SW480 (cell line): ENCODE measurements at places on chromosomes 3 and 15.

GRCh38 chr3:90062016-90062415 lies 954.6 kb downstream of the EPHA3 start:
- no peak for DNase-seq

GRCh38 chr3:11062704-11063103 lies 70.2 kb downstream of the SLC6A1 start:
- no peak for DNase-seq

GRCh38 chr15:63559753-63560152 lies 37.4 kb upstream of the FBXL22 start:
- no peak for DNase-seq

DNA sequence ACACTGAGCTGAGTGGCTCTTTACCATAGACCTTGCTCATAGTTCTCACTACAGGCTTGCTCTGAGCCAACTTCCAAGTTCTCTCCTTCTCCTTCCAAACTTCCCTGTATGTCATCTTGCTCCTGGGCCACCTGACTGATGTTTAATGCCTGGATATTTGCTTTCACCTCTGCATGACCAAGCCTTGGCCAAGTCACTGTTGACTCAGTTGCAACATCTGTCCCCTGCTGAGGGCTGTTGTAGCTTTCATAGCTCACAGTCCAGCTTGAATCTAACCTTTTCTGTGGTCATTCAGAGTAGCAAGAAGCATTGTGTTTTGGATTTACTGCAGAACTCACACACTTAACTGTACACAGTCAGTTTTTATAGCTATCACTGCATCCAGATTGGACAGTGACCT lies 171.8 kb upstream of the ROPN1 start:
- DNase-seq: no peak

- no peak for DNase-seq
Observed at GRCh38 chr15:60899322-60899966, 329.7 kb downstream of the RORA start.

DNA sequence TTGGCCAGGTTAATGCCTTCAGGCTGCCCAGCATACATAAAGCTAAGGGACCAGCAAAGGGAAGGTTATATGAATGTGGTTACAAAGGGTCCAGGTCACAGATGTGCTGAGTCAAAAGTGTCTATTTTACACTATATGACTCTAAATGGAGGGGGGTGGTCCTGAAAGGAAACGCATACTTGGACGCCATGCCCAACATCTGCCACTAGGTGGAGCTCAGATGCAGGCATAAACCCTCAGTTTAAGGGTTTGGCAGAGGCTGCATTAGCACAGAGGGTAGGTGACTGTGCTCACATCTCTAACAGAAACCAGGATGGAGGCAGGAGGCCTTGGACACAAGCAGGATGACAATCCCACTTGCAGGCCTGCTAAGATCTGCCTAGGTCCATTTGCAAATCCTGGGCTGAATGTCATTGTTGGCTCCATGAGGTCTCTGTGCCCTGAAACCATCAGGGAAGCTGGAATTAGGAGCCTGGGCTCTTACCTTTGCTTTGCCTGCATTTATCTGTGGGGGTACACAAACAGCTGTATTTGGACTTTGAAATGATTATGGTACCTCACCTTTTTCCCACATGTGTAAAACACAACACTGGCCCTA lies 55.8 kb downstream of the ZNF621 start:
- peak; percentile 66 for DNase-seq

DNA sequence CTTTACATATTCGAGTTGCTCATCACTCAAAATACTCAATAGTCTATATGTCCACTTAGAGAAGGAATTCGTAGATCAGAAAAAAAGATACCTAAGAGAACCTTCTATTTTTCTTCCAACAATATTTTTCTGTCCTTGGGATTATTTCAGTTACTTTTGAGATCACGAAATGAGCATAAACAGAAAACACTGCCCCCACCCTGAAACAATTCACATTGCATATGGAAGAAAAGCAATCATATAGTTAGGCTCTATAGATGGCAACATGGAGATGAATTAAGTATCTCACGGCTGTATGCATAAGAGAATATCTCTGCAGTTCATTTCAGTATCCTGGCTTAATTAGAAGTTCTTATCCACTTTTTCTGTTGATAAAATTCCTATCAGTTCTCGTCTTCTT lies 391.1 kb downstream of the FGF12 start:
- DNase-seq: no peak

DNA sequence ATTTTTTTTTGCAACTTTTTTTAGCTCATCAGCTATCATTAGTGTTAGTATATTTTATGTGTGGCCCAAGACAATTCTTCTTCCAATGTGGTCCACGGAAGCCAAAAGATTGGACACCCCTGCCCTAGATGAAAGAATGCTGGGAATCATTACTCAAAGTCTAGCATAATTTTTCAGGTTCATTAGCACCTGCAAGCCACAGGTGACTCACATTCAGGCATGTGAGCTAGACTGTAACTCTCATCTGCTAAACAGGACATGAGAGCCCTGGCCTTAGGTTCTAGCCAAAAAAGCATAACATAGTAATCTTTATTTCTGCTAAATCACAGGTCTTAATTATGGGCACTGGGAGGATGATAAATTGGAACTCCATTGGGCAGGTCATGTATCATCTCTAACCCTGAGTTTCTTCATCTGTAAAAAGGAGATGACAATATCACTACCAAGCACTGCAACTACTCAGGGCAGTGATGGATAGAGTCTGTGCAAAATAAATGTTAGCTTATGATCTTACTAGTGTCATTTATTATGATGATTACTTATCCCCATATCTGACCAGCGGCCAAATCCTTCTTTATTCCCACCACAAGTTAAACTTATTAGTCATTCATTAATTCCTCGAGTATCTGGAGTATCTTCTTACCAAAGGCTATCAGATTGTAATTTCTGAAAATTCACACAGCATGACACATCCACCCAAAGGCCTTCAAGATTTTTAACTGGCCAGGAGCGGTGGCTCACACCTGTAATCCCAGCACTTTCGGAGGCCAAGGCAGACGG lies 125.0 kb downstream of the PLD1 start:
- DNase-seq: no peak

DNA sequence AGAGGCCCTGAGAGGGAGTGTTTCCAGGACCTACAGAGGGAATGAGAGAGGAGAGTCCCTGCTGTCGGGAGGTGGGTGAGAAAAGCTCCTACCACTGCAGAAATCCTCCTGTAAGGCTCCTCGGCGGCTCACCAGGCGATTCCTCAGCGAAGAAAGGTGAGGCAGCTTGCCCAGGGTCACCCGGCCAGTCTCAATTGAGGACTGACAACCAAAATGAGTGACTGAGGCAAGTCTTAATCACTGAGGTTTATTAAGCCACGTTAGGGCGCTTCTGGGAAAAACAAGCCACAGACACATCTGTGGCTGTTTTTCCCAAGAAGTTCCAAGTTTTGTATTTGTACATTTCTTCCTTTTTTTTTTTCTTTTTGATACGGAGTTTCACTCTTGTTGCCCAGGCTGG lies 48.5 kb downstream of the ZDHHC19 start:
- no peak for DNase-seq

DNA sequence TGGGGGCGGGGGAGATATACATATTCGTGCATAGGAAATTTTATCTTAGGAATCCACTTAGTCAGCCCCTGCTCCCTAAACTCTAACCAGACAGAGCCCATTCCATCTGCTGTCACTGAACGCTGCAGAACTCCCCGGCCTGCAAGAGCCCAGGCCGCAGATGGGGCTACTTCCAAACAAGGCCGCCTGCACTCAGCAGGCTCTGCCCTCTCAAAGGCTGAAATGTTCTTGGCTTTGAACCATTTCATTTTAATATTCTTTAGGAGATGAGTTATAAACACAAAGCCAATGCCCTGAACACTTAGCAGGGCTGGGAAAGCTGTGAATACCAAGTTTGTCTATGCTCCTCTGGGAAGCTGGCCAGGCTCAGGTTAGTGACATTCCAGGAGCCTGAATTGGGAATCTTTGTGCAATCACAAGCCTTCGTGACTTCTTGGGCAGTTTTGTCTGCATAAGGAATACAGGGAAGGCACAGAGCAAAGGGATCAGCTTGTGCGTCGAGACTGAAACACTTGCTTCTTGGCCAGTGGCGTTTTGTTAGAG lies 65.0 kb downstream of the SYNM start:
- no peak for DNase-seq

DNA sequence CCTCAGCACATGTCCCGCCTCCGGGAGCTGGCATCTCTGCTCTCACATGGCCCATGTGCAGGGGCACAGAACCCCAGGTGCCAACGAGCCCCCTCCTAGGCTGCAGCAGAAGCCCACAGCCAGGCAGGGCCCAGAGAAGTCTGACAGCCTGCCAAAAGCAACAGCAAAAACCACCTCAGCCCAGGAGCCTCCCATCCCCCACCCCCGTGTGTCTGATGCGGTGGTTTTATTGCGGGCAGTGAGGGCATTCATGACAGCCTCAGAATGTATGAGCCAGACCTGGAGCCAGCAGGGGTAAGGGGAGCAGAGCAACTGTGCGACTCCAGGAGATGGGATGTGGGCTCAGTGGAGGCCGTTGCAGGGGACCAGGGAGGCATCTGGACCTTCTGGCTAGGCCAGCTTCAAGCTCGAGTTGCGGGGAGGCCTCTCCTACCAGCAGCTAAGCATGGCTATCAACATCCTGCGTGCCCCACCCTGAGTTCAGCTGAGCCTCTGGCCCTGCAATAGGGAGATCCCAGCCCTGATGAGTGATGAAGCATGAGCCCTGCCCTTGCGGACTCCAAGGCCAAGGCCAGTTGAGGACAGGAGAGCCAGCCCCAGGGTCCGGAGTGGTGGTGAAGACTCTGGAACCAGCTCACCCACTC lies 52.5 kb downstream of the CYP11A1 start:
- DNase-seq: peak; percentile 80

DNA sequence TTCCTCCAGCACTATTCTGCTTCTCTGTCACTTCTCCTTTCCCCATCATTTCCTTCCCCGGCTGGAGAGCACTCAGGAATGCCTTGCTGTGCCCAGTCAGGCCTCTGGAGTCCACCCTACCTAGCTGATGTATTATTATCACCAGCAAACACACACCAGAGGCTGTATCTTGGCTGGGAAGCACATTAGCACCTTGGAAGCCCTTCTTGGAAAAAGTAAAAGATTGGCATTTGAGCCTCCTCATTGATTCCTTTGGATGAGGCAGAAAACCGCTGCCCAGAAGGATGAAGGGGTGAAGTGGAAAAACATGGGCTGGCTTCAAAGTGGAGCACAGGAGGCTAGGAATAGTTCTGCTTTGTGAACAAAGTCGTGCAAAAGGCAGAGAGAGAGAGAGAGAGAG lies 244.3 kb downstream of the RPLP1 start:
- no peak for DNase-seq

- no peak for DNase-seq
Observed at GRCh38 chr15:40598126-40598525, 4.1 kb downstream of the KNL1 start.

DNA sequence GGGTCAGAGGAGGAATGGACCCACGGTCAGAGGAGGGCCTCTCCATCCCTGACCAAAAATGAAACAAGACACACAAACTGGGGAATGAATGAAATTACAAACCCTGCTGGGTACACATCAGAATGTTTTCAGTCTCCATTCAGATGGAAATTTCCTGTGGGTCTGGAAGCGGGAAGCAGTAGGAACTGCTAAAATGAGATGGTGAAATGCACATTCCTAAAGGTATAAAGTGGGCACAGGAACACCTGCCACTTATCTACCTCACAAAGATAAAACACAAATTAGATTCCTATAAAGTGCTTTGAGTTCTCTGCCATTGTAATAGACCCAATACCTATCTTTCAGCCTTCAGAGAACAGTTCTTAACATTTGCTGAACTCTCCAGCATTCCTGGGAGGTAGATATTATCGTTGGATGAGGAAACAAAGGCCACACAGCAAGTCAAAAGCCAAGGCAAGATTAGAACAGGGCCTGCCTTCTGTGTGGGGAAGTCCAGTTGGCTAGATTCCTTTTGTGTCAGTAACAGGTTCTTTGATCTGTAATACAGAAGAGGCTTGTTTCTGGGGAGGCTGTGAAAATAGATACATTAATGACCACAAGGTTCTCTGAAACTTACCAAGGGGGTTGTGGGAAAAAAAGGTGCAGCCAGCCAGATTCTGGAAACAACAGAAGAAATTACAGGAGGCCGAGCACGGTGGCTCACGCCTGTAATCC lies 98.4 kb downstream of the IGF2BP2 start:
- peak; percentile 77 for DNase-seq

GRCh38 chr3:49217688-49218470 lies 46.5 kb downstream of the KLHDC8B start:
- DNase-seq: no peak

DNA sequence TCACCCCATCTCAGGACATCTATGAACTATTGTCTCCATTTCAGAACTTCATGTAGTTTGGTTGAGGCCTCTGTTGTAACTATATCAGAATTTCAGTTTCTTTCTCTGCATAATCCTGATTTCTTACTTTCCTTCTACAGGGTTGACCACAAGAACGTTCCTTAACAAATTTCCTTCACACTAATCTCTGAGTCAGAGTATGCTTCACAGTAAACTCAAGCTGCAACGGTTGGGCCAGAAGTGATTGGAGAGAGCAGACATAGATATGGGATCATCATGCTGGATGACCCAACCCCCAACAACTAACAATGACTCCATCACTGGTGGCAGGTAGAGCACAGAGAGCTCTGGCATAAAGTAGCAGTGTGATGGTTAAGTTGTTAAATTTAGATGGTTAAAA lies 128.8 kb upstream of the OSTN start:
- no peak for DNase-seq

DNA sequence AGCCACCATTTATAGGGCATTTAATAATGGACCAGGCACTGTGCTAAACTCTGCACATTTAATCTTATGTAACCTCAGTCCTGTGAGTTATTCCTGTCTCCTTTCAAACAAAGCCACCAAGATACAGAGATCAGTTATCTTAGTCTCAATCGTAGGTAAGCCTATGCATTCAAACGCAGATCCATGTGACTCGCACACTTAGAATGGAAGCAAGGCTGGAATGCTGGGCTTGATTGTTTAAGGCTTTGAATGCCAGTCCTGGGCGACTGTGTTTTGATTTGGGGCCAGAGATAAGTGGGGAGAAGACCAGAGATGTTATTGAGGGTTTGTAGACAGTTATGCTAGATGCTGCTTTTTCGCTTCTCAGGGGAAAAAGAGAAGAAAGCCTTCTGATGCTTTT lies 22.2 kb downstream of the MED12L start:
- no peak for DNase-seq

DNA sequence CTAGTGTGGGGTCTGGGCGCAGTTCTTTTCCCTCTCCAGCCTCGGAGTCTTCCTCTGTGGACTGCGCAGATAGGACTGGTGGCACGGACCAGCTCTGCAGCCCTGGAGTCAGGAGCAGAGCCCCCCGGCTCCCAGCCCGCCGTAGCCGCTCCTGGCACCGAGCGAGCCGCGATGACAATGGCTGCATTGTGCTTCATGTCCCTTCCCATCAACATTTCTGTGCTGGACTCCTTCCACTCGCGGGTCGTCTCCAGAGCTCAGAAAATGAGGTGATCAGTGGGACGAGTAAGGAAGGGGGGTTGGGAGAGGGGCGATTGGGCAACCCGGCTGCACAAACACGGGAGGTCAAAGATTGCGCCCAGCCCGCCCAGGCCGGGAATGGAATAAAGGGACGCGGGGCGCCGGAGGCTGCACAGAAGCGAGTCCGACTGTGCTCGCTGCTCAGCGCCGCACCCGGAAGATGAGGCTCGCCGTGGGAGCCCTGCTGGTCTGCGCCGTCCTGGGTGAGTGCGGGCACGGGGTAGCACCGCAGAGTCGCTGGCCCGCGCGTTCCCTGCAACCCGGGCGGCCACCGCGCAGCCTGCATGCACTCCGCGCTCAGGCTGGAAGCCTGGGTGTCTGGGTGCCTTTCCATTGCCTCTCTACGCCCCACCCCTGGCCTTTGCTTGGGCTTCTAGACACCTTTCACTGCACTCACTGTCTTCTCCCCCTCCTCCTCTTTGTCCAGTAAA lies at the start of gene TF:
TF (plus strand) TSS at position 413 of the 731 bp plus-strand sequence; CDS start at position 461, 48 bp downstream.
- DNase-seq: no peak
